NCI-H1092 (cell line): ENCODE measurements at places on chromosomes 1 and 21.

- no peak for DNase-seq
Measured at GRCh38 chr1:11990303-11991032, 10.2 kb downstream of the MFN2 start.

DNA sequence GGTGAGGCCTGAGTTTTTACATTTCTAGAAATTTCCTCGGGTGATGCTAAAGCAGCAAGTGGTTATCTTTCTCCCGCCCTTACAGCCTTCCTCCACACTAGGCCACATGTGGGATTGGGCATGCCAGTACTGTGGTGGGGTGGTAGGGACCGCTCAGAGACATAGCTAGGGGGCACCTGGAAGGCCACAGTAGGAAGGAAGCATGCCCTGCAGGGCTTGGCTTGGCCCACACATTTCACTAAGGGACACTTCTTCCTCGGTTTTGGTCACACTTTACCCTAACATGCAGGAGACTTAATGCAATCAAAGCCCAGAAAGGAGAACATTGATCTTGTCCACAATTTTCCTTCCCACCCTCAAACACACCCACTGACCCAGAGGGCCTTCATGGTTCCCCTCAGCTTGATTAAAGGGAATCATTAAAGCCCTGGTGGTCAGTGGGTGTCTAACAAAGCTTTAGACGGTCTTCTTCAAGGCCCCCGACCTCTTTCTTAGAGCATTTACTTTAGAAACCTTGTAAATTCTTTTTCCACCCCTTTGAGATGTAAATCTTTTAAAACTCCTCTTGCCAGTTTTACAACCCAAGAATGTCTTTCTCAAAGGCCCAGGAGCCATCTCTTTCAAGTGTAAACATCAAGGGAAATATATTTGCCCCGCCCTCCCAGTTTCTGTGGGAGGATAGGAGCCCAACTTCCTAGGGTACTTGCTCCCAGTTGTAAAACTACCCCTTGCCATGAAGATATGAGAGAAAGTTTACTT is 246.4 kb upstream of the PTBP2 start:
- DNase-seq: no peak

DNA sequence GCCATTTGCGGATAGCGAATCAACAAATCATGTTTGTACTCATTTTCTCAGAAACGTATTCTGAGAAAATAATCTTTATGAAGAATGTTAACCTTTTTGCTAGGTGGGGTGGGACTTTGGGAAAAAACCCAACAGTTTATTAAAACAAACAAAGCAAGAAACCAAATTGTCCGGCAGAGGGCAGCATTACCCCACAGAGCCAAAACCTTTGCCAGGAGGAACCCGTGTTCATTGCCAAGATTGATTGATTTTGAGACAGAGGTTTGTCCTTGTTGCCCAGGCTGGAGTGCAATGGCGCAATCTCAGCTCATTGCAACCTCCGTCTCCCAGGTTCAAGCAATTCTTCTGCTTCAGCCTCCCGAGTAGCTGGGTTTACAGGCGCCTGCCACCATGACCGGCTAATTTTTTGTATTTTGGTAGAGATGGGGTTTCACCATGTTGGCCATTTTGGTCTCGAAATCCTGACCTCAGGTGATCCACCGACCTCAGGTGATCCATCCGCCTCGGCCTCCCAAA is 70.8 kb upstream of the RHOU start:
- peak; percentile 80 for DNase-seq

- DNase-seq: no peak
Measured at GRCh38 chr21:44292812-44293195, 7.0 kb upstream of the PFKL start.

GRCh38 chr1:28132171-28133167 is 44.0 kb downstream of the PTAFR start:
- DNase-seq: no peak

DNA sequence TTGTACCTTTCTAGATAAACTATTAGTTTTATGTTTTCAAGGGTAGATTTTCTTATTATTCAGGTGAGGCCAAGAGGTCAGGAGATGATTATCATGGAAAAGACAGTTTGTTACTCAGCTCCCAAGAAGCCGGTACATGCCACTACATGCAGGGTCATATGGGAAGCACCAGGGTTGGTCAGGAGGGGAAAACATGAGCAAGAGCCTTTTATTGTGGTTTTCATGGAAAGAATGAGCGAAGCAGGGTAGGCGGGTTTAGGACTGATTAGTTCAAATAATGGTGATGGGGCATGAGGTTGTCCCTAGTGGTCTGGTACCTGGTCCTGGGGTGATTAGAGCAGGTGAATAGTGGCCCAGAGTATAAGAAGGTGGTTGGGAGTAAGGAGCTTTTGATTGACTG is 189.9 kb downstream of the APP start:
- DNase-seq: no peak

- no peak for DNase-seq
Measured at GRCh38 chr1:56065729-56066128, 513.6 kb downstream of the PLPP3 start.
